Hippocampal formation (tissue), 2 donors: ENCODE measurements at places on chromosomes 6 and 20.

DNA sequence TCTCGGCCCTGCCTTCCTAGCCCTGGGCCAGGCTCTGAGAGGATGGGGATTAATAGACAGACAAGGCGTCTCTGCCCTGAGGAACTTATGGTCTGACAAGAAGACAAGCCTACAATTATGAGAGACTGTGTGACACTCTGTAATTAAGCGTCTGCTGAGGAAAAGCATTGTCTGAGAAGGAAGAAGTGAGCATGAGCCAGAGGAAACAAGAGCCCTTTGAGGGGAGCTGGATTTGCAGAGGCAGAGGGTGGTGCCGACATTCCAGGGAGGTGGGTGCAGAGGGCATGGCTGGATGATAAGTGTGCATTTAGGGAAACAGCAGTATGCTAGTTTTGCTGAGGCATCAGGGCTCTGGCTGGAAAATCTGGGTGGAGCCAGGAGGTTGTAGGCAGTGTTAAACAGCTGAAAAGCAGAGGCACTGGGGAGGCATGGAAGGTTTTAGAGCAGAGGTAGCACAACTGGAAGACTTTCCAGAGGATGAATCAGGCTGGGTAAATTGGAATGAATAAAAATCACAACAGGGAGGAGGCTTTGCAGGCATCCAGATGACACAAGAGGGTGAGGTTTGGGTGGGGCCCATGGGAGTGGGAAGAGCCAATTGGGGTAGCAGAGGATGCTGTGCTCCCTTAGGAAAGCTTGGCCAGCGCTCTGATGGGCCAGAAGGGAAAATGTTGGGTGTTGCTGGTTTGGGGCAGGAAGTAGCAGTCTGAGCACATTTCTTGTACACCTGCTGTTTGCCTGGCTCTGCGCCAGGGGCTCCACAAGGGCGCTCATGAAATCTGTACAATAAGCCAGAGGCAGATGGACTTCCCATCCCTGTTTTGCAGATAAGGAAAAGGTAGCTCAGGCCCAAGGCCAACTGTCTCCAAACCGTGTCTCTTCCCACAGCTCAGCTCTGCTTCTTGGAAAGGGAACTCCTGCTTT is 74.0 kb upstream of the MYL9 start:
- no peak for DNase-seq

DNA sequence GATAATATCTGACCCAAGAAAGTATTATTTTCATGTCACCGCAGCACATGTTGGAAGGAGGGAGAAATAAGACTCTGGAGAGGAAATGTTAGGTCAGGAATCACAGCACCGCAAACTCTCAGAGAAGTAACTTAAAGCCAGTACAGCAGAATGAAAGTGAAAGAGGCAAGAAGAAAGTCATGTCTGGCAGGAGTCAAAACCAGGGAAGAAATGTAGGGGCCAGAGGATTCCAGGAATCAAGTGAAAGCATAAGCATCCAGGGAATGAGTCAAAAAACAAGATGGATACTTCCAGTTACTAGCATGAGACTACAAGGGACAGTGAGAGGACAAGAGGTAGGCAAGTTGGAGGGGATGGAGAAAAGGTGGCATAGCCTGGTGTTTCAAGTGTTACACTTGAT is 80.4 kb downstream of the AK9 start:
- no peak for DNase-seq

DNA sequence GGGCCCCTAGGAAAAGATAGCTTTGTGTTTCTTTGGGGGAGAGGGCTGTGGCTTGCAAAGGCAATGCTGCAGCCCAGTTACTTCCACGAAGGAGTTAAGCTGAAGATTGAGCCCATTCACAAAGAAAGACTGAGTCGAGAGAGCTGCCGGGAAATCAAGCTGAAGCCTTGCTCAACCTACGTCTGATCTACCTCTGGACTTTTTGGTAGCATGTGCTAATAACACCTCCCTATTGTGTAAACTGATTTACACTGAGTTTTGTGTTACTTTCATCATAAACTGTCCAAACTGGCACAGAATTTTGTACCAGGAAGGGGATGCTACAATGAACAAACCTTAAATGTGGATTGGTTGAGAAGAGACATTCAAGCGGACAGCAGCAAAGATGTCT is 23.5 kb downstream of the BANF2 start:
- DNase-seq, result no peak

DNA sequence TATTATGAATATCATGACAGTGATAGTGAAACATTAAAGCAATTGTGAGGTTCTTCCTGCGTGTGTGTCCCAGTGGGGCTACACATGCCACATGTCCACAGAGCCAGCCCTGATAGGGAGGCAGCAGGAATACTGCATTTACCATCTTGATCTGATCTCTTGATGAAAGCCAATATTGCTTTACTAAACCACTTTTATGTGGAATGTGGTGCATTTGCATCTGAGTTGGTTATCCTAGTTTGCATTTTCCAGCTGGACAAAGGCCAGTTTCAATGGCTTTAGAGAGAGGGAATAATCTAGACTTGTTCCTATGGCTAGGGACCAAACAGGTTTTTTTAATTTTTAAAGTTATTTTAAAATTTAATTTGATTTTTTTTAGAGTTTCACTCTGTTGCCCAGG is 216.3 kb upstream of the FERMT1 start:
- DNase-seq, result no peak

DNA sequence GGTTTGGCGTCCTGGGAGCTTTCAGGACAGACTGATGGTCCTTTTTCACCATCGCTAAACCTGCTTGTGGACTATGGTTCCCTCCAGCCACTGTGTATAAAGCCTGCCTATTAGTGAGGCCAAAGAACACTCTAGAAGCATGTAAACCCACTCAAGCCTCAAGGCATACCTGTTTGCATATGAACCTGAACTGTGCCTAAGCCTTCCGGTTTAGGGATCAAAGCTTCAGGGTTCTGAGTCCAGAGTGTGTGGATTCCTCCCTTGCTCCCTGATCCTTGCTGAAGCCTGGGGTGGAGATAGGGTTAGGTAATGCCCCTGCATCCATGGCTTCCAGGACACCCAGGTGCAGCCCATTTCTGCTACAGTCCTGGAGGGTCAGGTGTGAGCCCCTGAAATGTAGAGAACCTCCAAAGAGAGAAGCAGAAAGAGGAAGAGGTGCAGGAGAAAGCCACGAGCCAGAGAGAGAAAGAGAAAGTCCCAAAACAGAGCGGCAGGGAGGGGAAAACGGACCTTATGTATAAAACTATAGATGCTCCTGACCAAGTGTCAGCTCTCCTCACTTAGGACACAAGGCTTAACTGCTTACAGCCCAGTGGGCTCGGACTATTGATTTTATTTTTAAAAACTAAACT is 93.3 kb downstream of the SCML4 start:
- no peak for DNase-seq

GRCh38 chr20:23048283-23049200 is 930 bp downstream of the THBD start:
- no peak for DNase-seq

- DNase-seq, result no peak
Observed at GRCh38 chr6:27332692-27333641, 20.9 kb upstream of the POM121L2 start.

DNA sequence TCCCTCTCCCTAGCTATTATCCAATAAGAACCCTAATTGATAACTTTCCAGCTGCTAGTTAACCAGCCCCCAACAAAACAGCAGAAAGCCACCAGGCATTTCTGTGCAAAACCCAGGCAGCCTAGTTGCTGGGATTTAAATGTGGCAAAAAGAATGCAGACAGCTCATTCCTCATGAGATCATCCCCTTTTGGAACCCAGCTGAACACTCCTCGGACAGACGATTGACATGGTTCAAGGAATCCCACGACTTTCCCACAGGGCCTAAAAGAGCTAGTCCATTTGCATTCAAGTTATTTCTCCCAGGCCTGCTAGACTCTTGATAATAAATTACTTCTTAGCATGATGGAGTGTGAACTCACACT is 24.0 kb downstream of the JAG1 start:
- DNase-seq, result no peak

DNA sequence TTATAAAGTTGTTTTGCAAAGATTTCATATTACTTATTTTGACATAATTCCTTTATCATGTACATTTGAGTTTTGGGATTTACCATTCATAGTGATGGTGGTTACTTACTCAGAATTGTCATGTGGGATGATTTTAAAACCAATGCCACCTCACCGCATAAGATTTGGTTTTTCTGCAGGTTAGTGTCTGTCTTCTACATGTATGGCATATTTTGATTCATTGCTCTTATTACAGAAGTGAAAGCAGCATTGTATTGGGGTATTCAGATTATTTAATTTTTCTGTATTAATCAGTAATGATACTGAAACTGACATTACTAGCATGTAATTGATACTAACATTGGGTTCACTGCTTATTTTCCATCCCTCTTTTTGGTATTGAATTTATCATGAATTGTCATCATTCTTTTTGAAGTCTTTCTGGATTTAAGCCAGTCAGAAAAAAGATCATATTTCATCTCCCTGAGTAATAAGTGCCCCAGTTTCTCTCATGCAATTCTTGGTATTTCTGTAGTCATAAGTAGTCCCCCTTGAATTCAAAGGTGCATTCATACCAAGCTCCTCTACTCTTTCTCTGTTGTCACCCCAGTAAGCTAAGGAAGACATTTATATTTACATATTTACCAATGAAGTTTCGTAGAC is 176.6 kb downstream of the BCKDHB start:
- DNase-seq, result no peak

DNA sequence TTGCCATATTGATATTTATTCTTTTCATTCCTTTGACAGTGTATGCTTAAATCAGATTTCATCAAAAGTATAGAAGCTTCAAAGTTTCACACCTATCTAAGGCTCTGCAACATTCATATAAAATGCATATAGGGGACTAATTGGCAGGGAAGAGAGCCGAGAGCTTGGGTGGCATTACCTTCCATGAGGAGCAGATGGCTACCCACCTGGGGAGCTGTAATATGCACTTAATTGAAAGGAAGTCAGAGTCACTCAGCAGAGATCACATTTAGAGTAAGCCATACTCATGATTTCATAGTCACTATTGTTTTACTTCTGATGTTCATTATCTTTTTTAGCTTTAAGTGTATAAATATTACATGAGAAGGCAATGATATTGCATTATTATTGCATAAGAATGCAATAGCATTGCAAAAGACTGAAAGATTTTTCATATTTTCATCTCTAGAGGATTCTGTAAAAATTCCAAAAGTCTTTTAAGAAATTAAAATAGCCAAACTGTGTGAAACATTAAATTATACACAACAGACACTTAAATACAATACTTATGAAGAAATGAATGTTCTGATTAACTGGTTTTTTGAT is 1305.2 kb downstream of the EPHA7 start:
- DNase-seq, result no peak

- no peak for DNase-seq
Observed at GRCh38 chr6:116948533-116949304, 71.7 kb downstream of the RFX6 start.

- no peak for DNase-seq
Observed at GRCh38 chr20:48618052-48618451, 209.7 kb downstream of the PREX1 start.

DNA sequence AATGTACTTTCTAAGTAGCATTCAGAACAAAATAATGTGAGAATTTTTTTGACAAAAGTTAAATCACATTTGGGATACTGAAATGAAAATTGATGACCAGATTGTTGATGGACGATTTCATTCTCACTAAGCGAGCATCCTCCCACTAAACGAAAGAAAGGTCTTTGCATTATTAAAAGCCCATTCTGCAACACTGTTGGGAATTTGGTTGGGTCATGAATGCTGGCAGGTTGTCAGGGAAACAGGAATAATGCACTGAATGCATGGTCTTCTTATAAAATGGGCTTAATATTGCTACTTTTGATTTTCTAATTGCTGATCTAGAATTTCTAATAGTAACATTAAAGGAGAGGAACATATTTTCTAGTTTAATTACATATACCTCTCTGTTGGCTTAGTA is 229.8 kb downstream of the NKAIN2 start:
- no peak for DNase-seq

DNA sequence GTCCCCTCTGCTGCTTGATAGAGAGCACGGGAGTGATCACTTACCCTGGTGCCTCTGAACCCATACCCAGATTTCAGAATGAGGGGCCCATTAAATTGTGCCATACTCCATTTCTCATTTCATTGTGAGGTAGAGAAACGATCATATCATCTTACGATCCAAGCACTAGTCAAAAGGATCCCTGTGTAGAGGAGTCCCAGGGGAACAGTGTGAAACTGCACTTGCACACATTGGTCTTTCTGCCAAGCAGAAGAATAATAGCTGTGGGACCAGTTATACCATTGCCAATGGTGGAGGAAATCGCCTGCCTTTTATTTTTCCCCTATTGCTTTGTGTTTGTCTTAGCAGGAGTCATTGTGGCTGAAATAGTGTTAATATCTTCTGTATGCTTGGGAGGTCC is 161.9 kb downstream of the FARS2 start:
- no peak for DNase-seq

GRCh38 chr20:63254232-63254605 is at the start of gene NKAIN4:
TSS of gene NKAIN4 (minus strand) at chr20:63254463. CDS start at chr20:63254450, 13 bp downstream.
- DNase-seq, result no peak

DNA sequence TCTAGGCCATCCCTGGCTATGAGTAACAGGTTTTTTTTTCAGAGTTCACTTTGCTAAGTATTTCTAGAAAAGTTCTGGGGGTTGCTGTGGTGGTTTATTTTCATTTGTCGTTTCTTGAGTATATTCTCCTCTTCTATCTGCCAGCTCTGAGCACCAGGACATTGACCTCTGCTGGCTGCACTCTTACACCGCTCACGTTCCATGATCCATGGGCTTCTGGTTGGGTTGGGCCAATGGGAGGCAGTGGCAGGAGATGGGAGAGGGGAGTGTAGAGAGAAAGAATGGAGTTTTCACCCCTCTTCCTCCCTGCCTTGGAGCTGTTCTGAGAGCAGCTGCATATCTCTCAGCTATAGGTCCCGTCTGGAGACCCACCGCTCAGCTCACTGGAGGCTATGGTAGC is 161.0 kb upstream of the ATXN1 start:
- DNase-seq, result no peak

DNA sequence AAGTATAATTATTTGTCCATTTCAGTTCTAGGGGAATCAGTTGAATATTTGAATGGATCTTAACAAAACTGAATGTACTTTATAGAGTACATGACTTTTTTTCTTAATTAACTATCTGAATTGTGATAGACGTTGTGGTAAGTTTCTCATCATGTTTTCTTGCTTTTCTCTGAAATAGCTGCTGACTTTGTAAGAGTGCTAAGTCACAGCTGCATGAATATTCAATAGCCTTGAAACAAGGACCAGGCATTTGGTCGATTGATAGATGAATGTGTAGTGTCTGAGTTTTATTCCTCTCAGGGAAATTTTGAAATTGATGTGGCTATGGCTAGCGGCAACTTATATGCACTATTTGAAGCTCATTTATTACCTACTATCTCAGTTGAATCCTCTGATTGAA is 56.0 kb downstream of the ADGRB3 start:
- DNase-seq, result no peak

DNA sequence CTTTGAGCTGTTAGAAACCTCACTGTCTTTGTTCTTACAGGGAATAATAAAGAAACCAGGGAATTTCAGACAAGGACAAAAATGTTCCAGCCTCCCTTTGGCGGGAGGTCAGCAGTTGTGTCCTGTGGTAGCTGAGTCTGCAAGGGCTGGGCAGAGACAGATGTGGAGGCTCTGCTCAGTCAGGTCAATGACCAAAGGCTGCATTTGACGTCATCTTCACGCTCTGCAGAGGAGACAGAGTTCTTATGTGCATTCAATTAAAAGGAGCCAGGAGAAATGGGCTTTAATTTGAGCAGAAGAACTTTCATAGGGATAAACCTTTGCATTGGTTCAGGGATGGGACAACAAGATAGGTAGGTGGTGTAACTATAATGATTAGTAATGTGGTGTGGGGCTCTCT is 45.1 kb upstream of the FOXA2 start:
- no peak for DNase-seq
